ENCODE measurements at places on chromosomes 11 and 22.
A peak's percentile ranks its signal among the peaks of the same experiment; 100 is the strongest.

GRCh38 chr22:33658775-33659174, 261.5 kb downstream of the LARGE1 start:
- peak; percentile 49 for DNase-seq

GRCh38 chr11:33920838-33921613, 29.1 kb upstream of the LMO2 start:
- peak; percentile 88 for DNase-seq

DNA sequence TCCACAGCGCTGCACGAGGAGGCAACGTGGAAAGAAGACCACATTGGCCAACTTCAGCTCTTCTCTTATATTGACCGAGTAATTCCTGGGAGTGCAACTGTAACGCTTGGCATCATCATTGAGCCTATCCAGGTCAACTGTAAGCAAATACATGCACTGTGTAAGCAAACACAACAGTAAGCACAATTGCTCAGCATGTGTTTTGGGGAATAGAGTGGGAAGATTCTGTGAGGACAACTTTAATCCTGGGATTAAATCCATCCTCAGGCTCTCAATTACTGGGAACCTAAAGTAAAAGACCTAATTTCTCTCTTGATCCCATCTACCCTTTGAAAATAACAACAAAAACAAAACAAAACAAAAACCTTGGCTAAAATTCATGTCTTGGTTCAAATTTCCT, 109.5 kb upstream of the DDI1 start:
- no peak for DNase-seq

DNA sequence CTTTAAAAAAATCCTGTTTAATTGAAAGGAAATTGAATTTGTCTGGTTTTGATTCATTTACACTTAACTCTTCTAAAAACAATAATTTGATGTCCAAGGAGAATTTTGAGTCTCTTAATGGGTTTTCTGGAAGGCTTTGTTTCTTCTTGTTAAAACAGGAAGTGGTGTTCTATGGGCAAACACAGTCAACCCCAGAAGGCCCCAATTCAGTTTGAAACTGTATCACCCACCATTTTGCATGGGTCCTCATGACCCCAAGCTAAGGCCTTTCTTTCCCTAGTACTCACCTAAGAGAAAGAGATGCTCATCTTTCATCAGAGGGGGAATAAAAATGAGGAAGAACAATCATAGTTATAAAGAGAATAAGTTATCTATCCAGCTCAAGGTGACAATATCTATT, 10.6 kb downstream of the FLI1 start:
- no peak for DNase-seq

DNA sequence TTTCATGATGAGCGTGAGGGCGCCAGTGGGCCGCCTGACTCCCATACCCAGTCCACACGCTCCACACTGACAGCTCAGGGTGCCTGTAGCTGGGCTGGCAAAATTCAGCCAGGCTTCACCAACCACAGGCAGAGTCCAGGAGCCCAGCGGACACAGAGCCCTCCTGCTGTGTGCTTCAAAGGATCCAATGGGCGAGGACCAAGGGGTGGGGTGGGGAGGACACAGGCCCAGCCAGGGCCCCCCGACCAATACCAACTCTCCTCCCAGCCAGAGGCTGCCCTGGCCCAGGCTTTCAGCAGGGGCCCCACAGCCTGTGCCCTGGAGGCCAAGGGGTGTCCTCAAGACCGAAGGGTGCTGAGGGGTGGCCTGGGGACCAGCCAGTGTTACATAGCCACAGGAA, 336.1 kb downstream of the CTTN start:
- no peak for DNase-seq

- peak; percentile 87 for DNase-seq
These were observed at the start of the genes NKAPD1 and PIH1D2 for GRCh38 chr11:112073941-112074811. NKAPD1 (plus strand) TSS chr11:112074299; CDS start chr11:112075575, 1,276 bp downstream. PIH1D2 (minus strand) TSS chr11:112074017; CDS start chr11:112073174, 843 bp downstream.

DNA sequence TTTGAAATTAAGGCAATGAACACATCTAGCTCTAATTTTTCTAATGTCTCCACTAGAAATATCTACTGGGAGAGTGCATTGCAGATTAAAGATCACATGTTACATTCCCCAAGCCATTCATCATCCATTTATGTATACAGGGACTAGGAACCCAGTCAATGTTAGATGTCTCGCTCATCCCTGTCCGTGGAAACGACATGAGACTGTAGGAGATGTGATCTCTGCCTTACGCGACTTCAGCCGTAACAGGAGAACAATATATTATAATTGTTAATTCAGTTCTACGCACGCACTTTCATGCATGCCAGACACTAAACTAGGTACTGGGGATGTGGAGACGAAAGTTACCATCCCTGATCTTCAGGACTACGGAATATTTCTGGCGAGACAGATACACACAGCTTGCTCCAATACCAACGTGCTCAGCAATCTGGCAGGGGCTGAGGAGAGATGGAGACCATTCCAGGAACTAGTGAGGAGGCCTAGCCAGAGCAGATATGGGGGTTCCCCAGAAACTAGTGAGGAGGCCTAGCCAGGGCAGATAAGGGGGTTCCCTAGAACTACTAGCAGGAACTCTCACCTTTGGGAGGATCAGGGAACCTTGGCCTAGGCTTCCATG, 706 bp downstream of the DCPS start:
- no peak for DNase-seq

DNA sequence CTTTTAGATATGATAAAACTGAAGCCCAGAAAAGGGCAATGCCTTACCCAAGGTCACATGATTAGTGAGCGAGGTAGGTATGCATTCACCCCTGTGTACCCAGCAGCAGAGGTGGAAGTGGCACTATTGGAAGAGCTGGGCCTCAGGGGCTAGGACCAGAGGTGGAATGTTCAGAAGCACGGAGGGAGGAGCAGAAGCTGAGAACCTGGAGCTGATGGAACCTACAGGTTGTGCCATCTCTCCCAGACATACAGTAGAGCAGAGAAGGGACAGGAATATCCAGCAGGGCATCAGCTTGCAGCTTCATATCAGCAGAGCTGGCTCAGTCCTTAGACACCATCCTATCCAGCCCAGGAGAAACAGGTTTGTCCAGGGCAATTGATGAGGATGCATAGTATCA, 14.6 kb upstream of the FCHSD2 start:
- DNase-seq: no peak

GRCh38 chr11:108117746-108118371, 3.5 kb upstream of the ACAT1 start:
- DNase-seq: peak; percentile 66

DNA sequence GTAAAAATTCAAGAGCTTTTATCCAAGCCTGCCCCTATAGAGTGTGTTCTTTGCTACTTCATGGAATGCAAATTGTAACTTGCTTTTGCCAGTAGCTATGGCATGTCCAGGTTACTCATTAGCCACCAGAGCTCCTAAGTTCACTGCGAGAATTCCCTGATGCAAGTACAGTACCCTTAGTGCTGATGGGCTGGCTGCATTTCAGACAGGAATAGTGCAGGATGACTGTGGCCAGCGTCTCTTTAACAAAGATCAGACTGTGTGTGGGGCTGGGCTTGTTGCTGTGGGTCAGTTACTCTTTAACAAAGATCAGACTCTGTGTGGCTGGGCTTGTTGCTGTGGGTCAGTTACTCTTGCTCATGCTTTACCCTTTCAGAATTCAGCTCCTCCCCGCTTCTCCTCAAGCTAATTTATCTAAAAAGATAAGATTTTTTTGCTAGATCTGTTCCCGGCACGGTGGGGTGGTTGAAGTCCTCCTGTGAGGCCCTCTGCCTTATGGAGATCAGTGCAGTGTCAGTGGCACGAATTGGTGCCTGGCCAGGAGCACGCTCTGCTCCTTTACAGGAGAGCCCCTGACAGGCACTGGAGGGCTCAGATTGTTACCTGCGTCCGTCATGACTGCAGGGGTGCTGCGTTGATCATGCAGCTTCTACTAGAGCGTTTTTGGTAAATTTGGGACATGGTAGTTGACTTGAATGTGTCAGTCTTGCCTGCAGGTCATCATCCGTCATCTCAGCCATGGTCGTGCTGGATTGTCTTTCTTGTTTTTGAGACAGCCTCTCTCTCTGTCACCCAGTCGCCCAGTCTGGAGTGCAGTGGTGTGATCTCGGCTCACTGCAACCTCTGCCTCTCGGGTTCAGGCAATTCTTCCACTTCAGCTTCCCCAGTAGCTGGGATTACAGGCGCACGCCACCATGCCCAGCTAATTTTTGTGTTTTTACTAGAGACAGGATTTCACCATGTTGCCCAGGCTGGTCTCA, 27.0 kb downstream of the AP2A2 start:
- peak; percentile 45 for DNase-seq

DNA sequence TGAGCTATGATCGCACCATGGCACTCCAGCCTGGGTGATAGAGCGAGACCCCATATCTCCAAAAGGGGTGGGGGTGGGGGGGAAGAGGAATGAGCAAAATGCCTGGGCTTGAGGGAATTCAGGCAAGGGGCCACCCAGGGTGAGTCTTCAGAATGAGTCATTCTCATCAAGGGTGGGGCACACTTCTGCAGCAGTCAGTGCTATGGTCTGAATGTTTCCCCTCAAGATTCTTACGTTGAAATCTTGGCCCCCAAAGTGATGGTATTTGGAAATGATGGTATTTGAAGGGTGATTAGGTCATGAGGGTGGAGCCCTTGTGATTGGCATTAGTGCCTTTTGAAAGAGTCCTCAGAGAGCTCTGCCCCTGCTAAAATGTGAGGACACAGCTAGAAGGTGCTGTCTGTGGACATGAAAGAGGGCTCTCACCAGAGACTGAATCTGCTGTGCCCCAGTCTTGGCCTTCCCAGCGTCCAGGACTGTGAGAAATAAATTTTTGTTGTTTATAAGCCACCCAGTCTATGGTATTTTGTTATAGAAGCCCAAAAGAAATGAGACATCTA, 86.4 kb upstream of the THY1 start:
- peak; percentile 84 for DNase-seq

GRCh38 chr11:23997356-23997755, 499.5 kb upstream of the LUZP2 start:
- DNase-seq: no peak

GRCh38 chr11:59999691-60000090, 17.3 kb upstream of the OOSP4B start:
- DNase-seq: no peak

DNA sequence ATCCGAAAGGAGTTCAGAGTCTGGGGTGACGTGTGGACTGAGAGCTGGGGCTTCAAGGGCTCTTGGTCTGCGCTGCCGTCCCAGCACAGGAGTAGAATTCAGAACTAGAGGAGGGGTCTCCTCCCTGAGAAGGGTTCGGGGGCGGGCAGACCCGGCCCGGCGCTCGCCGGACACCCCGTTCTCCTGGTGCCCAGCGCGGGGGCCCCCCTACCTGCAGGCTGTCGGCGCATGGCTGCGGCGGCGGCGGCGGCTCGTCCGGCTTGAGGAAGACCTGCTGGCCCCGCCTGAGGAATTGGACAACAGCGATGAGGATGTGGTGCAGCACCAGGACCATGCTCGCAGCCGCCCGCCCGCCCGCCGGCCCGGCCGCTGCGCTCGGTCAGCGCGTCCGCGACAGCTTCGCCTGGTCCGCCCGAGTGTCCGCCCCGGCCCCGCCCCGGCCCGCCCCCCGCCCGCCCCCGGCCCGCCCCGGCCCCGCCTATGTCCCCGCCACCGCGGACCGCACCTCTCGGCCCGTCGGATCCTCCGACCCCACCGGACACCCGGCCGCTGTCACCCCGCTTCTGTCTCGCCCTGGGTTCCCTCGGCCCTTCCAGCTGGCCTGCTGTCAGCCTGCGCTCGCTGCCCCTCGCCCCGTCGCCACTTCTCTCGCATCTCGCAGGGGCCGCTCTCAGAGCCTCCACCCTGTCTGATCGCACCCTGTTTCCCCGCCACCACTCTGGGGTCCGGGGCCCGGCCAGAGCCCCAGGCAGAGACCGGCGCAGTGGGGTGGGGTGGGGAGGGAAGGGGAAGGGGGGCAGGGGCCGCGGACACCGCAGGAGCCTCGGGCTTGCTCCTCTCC, 32.0 kb downstream of the PDE2A start:
- DNase-seq: no peak

GRCh38 chr11:1827095-1827813, 7.5 kb upstream of the SYT8 start:
- peak; percentile 66 for DNase-seq

- DNase-seq: peak; percentile 45
These were observed 8.0 kb downstream of the NEAT1 start for GRCh38 chr11:65430406-65431217.

DNA sequence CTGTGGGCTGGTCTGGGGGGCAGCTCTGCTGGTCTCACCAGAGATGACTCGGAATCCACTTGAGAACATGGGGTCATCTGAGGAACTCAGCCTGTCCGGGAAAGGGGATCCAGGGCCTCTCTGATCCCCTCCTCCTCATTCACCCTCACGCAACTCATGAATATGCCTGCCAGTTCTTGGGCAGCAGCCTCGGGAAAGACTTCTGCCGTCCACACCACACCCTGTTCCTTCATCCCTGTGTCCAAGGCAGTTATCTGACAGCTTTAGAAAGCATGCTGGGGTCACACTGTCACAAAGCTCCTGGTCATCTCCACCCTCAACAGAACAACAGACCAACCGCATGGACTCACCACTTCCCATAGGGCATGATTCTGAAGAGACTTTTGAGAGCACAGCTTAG, 88.3 kb downstream of the AMOTL1 start:
- DNase-seq: no peak

DNA sequence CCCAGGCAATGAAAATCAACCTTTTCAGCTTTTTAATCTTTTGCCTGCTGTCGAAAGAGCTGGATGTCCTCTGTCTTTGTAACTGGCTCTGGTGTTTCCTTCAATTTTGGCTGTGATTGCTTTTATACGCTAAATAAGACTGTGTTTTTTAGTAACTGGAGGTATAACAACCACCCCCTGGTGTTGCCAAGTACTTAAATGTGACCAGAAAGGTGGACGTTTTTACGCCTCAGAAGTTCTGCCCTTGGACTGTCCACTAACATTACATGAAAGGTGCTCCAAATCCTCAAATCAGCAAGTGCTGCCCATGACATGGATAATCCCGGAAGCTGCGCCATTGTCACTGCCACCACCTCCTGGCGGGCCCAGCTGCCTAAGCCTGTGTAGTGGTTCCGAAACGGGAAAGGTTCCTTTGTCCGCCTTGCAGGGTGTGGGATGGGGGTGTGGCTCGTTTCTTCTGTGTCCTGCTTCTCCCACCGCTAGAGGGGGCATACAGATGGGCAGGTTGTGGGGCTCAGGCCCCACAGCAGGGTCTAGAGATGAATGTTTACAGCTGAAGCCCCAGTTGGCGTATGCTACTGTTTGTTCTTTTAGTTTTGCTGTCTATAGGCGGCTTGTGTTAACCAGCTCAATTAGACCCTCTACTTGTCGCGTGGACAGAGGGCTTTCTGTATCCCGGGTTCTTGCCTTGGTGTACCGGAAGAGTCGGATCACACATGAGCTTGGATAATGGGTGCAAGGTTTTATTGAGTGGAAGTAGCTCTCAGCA, 82.2 kb upstream of the SEPTIN5 start:
- DNase-seq: peak; percentile 45

- no peak for DNase-seq
These were observed 362.0 kb downstream of the TBC1D22A start for GRCh38 chr22:47124451-47124881.
